ENCODE measurements at places on chromosomes 6 and 20.

DNA sequence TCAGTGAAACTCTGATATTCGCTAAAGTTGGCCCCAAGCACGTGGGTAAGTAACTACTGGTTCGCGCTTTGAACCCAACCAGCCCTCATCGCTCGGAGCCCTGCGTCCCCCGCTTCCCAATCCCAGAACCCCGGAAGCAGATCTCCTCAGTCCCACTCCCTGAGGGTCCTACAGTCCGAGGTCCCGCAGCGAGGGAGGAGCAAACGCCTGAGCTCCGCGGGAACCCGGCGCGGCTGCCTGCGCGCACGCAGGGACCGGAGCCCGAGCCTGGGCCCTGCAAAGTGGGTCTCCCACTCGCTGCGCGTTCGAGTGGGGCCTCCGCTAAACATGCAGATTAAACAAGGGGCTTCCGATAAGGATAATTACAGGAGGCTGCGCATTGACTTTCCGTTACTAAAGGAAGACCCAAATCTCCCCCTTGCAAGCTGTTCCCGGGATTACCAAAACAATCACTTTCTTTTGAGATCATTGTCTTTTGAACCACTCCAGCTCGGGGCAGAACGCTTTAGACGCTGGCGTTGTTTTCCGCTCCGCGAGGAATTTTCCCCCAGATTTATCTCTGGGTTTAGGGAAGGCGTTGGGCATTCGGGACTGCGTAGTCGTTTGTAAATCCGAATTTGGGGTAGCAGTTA lies 1.3 kb upstream of the VSX1 start:
- DNase-seq, result no peak

DNA sequence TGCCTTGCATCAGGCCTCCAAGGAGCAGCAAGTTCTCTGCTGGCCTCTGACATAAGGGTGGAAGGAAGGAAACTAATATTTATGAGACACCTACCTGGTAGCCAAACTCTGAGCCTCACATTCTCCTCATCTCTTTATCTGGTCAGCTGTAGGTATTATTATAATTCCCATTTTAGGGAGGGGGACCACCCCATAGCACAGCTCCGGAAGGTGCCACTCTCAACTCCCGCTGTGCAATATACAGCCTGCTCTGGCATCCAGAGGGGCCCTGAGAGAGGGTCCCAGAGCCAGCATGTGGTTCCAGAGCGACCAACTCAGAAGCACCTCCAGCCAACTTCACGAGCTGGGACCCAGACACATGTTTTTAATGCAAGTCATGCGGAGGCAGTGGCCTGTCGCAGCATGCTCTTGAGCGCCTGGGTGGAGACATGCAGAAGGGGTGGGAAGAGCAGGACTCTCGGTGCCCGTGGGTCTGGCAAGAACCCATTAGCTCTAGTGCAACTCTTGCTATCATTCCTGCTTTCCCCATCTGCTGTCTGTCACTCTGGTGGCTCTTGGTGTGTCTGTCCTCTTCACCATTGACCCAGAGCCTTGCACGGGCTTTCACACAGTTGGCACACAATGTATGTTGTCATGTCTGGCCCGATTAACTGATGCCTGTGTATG lies 15.0 kb upstream of the MYMX start:
- no peak for DNase-seq

GRCh38 chr20:20551409-20551808 lies 161.0 kb downstream of the RALGAPA2 start:
- no peak for DNase-seq

GRCh38 chr6:153831350-153832078 lies 207.5 kb upstream of the OPRM1 start:
- DNase-seq, result no peak

DNA sequence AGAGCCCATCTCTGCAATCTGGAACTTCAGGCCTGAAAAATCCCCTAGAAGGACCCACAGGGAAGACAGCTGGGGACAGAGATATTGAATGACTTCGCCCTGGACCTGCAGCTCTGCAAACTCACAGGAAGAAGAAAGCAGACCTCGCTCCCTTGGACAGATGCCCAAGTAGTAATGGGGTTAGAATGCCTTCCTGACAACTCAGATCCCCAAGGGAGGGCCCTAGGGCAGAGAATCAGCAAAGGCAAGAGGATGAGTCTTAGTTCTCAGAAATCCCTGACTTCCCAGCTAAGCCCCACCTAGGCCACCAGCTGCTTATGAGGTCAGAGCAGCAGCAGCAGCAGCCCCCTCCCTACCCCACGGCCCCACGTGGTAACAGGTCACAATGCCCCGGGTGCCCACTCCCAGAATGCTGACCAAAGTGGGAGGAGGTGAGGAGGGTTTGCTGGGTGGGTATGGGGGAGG lies at the start of gene C20orf141:
C20orf141 (plus strand) TSS at position 401 of the 465 bp plus-strand sequence. CDS start 198 bp downstream, outside the sequence.
- no peak for DNase-seq

GRCh38 chr20:62895539-62895938 lies 30.8 kb downstream of the DIDO1 start:
- DNase-seq, result no peak

DNA sequence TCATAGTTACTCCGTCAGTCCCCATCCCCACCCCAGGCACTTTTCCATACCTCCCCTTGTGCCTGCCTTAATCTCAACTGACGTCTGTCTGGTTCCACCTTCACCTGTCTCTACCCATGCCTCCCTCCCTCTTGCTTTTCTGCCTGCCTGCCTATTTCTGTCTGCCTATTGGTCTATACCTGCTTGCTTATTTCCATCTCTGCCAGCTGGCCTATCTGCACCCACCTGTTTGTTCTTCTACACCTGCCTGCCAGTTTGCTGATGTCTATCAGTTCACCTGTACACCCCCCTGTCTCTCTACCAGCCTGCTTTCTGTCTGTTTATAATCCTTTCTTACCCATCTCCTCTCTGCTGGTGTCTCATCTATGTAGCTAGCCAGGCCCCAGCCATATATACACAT lies 87.5 kb downstream of the RALGAPA2 start:
- no peak for DNase-seq

GRCh38 chr6:153131037-153131981 lies at the start of gene RGS17:
Gene RGS17 (minus strand): TSS chr6:153131282. CDS start chr6:153044018, 87,264 bp downstream.
- peak; percentile 67 for DNase-seq

GRCh38 chr6:44594481-44594880 lies 207.0 kb downstream of the CDC5L start:
- DNase-seq, result no peak

DNA sequence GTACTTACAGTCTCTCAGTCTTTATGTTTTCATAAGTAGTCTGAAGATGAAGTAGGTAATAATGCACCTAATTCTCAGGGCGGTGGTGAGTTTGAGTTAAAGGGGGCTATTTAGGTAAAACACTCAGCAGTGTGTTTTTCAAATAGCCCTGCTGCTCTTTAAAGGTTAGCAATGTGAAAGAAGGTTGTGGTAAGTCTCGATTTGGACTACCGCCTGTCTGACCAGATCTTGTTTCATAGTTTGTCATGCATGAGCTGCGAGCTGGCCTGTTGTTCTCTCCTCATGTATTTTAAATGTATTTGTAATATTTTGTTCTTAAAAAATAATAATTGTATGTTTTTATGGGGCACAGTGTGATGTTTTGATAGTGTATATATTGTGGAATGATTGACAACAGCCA lies 340.2 kb downstream of the DHX35 start:
- DNase-seq, result no peak

DNA sequence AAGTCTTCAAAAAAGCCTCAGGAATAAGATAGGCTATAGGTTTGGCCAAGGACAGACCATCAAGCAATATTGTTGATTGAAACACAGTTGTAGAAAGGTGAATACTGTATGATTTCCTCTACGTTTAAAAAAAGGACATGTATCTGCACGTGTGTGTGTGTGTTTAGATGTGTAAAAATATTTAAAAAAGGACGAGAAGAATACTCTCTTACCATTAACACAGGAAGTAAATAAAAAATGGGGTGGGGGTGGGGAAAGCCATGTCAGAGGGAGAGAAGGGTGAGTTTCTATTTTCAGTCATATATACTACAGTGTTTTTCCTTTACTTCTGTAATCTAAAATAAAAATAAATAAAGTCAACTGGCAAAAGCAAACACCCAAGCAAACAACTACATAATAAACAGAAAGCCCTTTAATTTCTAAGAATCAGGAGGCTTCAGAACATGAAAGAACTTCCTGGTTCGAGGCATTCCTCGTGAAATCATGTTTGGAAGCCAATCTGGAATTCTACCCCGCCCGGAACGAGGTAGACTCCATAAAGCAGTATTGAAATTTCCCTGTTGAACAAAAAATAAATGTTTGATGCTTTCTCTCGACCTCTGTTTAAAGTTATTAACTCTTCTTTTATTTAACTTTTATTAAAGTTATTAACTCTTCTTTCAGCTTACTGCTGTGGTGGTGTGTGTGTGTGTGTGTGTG lies 158.1 kb upstream of the ZNF217 start:
- peak; percentile 65 for DNase-seq

DNA sequence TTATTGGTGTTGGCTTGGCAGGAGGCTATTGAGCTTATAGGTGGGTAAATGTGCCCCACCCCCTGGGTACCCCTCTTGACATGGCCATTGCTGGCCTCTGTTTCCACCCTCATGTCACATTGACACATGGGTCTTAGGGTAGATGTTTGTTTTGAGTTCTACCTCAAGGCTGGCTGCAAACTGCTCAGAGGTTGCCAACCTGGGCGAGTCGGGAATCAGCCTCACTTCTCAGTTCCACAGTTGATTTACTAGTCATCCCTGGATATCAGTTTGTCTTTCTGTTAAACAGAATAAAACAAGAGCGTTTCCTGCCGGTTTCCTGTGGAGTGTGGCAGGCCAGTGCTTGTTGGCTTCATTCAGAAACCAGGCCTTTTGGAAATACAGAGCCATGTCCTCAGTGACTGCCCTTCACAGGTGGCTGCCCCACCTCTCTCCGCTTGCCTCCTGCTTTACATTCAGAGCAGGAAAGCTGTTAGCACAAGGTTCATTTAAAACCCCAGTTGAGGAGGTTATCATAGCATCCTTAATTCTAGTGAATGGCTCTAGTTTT lies 105.6 kb downstream of the TCP11 start:
- DNase-seq, result no peak

DNA sequence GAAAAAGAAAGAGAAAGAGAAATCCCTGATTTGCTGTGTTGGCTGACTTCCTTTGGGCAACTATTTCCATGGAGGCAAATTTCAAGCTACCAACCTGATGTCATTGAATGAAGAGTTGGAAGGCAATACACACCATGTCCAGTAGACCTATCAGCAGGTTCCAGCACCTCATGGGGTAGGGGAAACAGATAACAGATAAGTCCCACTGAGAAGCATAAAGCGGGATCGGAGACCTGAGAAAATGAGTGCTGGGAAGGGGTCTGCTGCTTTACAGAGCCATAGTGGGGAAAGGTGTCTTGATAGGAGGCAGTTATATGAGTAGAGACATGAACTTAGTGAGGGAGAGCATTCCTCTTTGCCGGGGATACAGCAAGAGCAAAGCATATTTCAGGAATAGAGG lies 244.9 kb downstream of the PLCB1 start:
- no peak for DNase-seq

DNA sequence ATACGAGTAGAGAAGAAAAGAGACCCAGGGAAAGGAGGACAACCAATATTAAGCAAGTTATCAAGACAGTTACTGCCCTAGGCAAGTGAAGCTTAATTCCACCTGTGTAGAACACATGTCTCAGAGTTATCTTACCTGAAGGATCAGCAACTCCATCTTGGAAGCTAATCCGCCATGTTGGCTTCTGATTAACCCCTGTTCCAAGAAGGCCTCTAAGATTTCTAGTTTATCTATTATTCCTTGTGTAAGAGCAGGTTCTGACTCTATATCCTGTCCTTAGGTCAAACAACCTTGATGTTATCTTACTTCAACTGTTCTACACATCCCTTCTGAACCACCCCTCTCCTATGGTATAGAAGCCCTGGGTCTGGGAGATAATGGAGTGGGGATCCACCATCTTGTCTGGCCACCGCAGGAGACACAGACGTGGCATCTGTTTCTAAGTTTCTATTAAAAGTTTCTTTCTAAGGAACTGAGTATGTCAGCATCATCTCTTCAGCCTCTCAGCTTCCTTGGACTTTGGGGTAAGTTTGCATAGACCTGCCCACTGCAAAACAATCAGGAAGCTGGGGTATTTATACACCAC lies 27.7 kb upstream of the PTPN1 start:
- DNase-seq, result no peak

DNA sequence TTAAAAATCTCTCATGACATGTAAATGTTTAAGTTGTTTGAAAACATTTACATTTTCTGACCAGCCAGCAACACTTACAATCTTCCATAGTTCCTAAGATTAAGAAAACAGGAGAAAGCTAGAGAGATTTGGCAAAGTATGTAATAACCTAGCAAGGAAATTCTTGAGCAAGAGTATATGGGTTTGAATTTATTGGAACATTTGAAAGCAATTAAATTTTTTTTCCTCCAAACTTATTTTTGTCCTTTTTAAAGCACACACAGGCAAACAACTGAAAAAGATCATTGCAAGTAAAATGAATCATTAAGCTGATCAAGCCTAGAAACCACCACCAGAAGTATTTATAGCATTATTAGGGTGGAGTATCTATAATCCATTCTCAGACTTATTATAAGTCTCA lies 20.1 kb upstream of the ZNF217 start:
- no peak for DNase-seq

GRCh38 chr6:3001773-3002293 lies 2.1 kb downstream of the NQO2 start:
- DNase-seq, result peak; percentile 75

DNA sequence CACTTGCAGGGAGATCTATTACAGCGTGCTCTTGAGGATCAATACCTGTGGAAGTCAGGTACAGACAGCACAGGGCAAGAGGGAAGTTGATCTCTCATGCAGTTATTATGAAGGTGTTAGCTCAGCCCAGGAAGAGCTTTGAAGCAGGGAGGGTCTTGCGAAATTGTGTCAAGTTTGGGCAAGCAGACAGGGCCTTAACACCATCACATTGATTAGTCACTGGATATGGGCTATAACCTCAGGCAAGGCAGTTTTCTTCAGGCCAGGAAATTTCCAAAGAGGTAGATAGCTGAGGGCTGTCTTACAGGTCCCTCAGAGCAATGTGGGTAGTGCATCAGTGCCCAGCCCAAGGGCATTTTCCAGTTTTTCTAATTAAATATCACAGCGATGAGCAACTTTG lies 643.8 kb downstream of the DHX35 start:
- DNase-seq, result no peak

DNA sequence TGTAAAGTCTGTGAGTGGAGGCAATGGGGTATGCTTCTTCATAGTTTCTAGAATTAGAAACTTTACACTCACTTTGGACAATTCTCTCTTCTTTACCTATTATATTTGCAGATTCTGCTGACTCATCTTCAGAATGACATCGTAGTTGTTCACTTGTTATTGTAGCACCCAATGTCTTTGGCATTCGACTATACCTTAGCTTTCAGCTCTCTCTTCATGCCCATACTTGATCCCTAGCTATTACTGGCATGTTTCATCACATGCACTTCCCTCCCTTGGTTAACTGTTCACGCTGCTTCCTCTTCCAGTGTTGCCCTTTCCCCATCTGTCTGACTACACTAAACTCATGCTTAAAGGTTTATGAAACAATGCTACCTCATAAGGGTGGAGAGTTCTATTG lies 298.1 kb upstream of the TCF21 start:
- DNase-seq, result no peak
